ENCODE measurements at places on chromosomes 2 and 18.

DNA sequence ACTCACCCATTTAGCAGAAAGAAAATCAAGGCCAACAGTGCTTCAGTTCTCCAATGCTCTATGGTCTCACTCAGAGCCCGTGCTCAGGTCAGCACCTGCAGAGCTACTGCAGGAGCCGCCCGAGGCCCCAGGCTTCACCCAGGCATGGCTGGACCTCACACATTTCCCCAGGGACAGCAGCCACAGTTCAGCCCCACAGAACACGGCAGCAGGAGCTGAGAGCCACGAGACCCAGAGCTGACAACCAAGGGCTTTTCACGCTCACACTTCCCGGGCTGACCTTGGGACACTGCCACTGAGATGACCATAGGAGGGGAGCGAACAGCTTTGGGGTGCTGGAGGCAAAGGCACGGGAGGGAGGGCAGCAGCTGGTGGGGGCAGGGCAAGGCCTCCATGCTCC is 4.2 kb downstream of the TMEM18 start:
- no peak for DNase-seq

DNA sequence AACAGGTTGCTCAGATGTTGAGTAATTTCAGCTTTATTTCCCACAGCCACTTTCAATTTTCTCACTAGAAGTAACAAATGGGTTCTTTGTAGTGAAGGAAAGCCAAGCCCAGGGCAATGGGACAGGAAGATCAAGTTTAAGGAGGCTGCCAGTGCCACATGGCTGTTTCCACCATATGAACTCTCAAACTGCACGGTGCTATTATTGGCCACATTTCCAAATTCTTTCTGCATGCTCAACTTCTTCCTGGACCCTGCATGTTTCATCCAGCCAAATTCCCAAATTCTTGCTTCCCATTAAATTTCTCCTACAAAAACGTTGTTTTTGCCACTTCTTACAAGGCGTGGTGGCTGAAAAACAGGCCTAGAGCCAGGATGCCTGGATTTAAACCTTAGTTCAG is 193.3 kb upstream of the SPHKAP start:
- DNase-seq, result no peak

GRCh38 chr2:31980674-31981356 is 30.0 kb downstream of the MEMO1 start:
- DNase-seq, result no peak

- DNase-seq, result no peak
Measured at GRCh38 chr2:157367704-157368103, 42.1 kb upstream of the ERMN start.

DNA sequence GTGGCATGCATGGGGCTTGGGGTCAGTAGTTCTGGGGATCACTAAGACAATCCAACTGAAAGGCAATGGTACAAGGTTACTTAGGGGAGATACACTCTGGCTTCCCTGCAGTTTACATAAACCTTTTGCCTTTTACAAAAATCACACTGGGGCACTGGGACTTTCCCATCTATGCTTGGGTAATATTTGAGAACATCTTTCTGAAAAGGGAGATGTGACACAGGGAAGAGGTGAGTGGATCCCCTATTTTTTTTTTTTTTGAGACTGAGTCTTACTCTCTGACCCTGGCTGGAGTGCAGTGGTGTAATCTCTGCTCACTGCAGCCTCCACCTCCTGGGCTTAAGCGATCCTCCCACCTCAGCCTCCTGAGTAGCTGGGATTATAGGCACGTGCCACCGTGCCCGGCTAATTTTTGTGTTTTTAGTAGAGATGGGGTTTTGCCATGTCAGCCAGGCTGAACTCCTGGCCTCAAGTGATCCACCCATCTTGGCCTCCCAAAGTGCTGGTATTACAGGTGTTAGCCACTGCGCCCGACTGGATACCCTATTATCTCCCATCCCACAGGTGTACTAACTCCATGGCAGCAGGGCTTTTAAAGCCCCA is 82.8 kb upstream of the DNMT3A start:
- DNase-seq, result no peak

DNA sequence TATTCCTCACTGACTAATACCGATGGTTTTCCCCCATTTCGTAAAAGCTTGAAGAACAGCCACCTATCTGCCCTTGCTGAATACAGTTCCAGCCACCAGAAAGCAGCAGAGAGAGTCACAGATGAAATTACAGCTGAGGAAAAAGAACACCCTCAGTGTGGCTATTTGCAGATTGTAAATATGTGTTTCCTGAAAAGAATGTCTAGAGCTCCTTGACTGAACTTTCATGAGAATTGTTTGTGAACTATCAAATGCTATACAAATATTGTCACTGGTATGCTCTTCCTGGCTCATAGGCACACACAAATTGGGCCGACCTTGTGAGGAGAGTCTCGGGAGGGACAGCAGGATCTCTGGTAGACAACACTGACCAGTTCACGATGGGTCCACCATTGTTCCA is 58.1 kb upstream of the TTC39C start:
- DNase-seq, result no peak

All from activated CD8-positive, alpha-beta memory T cell treated with anti-CD3 and anti-CD28 coated beads for 1 hour (primary cell).